ENCODE measurements at places on chromosomes 6 and 20. TPM values are rescaled to one million over a fixed set of nuclear protein-coding genes. Genes with fewer than 3 reads are reported as not detected.

GRCh38 chr6:112464901-112465665, 118.0 kb downstream of the RFPL4B start:
- no peak for DNase-seq

- no peak for DNase-seq
These were observed 146.6 kb downstream of the DHX35 start for GRCh38 chr20:39108746-39109145.

GRCh38 chr6:84517741-84518530, 246.5 kb downstream of the TBX18 start:
- no peak for DNase-seq

ZNF217 gene
- total RNA-seq, result 5.4 TPM
